ENCODE measurements at places on chromosomes 12 and 14. TPM values are rescaled to one million over a fixed set of nuclear protein-coding genes. Genes with fewer than 3 reads are reported as not detected.

The NGB gene
- not detected for total RNA-seq

- no peak for DNase-seq
Measured at GRCh38 chr14:22221508-22221907, 367.5 kb downstream of the DAD1 start.

DNA sequence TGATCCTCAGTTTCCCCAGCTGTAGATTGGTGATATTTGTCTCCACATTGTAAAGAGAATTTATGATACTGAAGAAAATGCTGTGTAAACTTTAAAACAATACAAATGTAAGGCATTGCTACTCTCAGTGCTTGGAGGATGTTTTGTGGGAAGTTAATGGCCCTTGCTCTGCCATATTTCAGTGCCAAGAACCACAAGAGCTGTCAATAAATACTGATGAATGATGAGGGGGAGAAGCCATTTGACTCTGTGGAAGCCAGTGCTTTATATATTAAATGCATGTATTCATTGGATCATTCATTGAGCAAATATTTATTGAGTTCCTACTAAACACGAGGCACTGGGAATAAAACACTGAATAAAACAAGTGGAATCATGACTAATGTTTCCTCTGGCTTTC, 30.8 kb downstream of the CACNA1C start:
- no peak for DNase-seq

GRCh38 chr12:87150969-87151662, 878.1 kb downstream of the C12orf50 start:
- no peak for DNase-seq

- no peak for DNase-seq
Measured at GRCh38 chr12:966724-967123, 17.2 kb upstream of the RAD52 start.

The TMEM117 gene
- 1.7 TPM for total RNA-seq

- no peak for DNase-seq
Measured at GRCh38 chr12:4449851-4450221, 4.2 kb upstream of the FGF6 start.

GRCh38 chr12:24898606-24899005, 50.3 kb downstream of the BCAT1 start:
- no peak for DNase-seq

- no peak for DNase-seq
Measured at GRCh38 chr12:111519083-111519482, 80.0 kb downstream of the ATXN2 start.

The ZBTB25 gene
- total RNA-seq = 40.5 TPM

- DNase-seq = no peak
Measured at GRCh38 chr12:25644979-25645378, 91.9 kb upstream of the LMNTD1 start.

The CLEC4E gene
- not detected for total RNA-seq

DNA sequence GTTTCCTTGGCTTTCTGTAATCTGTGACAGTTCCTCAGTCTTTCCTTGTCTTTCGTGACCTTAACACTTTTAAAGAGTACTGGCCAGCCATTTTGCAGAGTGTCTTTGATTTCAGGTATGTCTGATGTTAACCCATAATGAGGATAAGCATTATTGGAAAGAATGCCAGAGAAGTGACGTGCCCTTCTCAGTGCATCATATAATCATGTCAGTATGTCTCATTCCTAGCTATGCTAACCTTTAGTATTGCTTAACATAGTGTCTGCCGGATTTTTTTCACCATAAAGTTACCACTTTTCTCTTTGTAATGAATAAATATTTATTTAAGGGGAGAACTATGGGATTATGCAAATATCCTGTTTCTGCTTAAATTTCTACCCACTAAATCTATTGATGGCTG, 28.5 kb downstream of the RERG start:
- DNase-seq = no peak

The TAS2R9 gene
- not detected for total RNA-seq

The DDX23 gene
- total RNA-seq = 117 TPM

The MGST1 gene
- total RNA-seq = not detected

DNA sequence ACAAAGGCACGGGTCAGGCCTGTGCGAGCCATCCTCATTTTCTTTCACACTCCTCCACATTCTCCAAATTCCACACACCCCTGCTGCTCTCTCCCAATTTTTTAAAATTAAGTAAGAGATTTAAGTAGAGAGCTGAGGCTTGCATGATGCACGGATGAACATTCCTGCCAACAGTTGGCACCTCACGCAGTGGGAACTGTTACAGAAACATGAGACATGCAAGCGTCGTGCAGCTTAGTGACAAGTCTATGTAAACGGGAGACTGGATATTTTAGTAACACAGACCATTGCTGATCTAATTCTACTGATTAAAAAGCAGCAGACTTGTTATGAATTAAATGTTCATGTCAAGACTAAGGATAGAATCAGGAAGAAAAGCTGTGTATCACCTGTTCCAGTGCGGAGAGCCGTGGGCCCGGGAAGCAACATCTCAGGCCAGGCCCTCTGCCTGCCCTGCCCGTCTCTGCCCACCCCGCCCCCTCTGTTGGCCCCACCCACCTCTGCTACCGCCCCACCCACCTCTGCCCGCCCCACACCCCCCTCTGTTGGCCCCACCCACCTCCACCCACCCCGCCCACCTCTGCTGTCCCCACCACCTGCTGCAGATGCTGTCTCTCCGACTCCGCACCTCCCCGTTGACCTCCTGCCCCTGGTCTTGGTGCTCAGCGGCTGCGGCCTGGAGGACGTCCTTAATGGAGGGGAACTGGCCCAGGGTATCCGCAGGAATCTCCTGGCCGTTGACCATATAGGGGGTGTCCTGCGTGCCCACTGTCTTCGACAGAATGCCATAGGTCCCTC, 21.2 kb downstream of the GOLGA3 start:
- no peak for DNase-seq

The PIWIL1 gene
- total RNA-seq = not detected

DNA sequence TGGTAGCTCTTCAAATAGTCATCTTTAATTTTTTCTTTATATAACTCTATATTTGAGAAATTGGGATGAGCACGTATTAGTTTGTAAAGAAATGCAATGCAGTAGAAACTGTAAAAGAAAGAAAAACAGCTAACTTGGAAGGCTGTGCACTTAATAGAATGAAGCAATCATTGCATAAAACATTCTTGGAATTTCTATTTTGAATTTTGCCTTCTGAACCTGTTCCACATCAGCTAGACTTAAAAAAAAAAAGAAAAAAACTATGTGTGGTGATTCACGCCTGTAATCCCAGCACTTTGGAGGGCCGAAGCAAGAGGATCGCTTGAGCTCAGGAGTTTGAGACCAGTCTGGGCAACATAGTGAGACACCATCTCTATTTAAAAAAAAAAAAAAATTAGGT, 29.4 kb downstream of the SCN8A start:
- no peak for DNase-seq
